ENCODE measurements at places on chromosomes 13 and 19.

GRCh38 chr19:16284505-16284904, 40.1 kb upstream of the KLF2 start:
- no peak for DNase-seq

DNA sequence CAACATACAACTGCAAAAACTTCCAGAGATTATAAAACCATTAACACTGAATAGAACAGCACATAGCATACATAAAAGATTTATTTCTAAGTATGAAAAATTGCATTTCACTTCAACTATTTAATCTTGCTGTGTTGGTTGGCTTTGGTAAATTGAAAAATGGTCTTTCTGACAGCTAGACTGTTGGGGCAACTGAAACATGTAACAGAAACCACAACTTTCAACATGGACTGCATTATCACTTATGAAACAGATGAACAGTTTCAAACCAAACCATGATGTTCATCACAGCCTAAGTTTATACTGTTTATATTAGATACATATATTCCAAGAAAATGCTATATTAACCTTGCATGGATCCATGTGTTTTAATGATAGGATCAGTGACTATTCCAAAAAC, 324.1 kb upstream of the PCDH9 start:
- DNase-seq: no peak

DNA sequence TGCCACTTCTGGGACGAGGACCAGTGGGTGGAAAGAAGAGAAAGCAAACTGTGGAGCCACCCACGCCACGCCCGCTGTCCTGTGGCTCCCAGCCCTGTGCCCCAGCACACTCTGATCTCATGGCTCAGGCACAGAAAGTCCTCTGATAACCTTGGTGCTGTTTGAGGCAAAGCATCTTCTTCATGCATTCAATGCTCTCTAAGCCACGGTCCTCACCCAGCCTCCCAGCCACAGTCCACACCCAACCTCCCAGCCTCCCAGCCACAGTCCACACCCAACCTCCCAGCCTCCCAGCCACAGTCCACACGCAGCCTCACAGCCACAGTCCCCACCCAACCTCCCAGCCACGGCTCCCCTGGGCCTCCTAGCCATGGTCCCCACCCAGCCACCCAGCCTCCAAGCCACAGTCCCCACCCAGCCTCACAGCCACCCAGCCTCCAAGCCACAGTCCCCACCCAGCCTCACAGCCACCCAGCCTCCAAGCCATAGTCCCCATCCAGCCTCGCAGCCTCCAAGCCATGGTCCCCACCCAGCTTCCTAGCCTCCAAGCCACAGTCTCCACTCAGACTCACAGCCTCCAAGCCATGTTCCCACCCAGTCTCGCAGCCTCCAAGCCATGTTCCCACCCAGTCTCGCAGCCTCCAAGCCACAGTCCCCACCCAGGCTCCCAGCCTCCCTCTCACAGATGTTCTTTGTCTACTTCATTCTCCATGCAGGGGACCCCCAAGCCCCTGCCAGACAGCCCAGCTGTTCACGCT, 74.9 kb downstream of the SOX1 start:
- DNase-seq: no peak

DNA sequence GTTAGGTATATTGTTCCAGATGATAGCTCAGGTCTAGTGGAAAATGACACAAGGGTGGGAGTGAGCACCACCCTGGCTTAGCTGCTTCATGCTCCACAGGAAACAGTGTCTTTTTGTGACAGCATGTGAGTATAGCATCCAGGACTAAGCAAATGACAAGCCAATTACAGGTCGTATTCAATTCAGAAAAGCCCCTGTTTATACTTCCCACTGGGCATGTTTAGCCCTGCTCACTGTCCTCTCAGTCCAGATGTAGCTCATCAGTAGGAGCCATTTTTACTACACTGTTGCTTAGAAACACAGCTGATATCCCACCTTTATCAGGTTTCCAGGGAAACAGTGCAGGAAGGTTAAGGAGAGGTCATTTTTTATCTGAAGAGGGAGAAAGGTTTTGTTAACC, 8.0 kb downstream of the ABHD13 start:
- DNase-seq: no peak

GRCh38 chr19:28498404-28498976, 714.5 kb downstream of the UQCRFS1 start:
- DNase-seq: no peak

DNA sequence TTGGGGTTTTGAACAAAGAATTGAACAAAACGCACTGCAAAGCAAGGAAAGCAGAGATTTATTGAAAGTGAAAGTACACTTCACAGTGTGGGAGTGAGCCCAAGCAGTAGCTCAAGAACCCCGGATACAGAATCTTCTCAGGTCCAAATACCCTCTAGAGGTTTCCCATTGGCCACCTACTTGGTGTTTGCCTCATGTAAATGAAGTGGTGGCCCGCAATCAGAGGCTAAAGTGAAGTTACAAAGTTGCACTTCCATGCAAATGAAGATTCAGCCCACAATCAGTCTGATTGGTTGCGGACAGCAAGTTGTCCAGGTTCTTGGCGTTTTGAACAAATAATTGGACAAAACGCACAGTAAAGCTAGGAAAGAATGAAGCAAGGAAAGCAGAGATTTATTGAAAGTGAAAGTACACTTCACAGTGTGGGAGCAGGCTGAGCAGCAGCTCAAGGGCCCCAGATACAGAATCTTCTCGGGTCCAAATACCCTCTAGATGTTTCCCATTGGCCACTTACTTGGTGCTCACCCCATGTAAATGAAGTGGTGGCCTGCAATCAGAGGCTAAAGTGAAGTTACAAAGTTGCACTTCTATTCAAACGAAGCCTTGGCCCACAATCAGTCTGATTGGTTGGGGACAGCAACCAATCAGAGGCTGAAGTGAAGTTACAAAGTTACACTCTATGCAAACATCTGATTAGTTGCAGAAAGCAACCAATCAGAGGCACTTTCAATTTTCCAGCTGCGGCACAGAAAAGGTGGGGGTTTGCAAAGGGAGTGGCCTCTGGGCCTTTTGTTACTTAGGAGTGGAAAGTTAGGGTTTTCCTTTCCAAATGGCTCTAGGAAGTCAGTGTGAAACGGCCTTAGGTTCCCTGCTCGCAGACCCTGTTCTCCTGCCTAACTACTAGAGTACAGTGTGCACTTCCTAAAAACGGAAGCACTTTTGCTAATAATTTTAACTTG, 4.8 kb upstream of the TM9SF2 start:
- peak; percentile 40 for DNase-seq

DNA sequence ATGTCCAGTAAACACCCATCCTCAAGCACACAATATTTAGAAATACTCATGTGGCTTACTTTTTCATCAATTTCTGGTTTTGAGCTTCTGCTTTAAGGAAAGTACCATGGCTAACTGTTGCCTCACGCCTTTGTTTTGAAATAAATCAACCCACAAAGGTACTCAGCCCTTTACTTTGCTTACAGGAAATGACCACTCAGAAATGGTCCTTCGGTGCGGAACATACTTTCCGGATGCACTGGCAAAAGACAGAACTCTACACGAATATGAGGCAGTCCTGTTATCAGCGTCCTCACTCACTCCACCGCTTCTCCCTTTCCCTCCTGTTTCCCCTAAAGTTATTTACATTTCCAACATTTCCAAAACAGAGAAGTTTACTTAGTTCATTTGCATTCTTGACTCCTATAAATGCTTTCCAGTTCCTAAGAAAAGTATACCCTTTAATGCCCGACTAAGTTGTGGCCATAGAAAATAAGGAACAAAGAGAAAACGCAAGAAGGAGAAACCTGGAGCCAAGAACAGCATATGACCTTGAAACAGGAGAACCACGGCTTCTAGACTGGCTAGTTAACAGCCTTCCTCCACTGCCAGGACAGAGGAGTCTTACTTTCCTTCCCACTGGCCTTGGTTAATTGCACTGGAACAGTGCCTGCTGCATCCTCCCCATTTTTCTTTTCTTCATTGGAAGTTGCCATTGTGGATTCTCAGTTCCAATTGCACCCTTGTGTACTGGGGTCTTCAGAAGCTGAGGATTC, 10.6 kb downstream of the FPR2 start:
- DNase-seq: no peak

DNA sequence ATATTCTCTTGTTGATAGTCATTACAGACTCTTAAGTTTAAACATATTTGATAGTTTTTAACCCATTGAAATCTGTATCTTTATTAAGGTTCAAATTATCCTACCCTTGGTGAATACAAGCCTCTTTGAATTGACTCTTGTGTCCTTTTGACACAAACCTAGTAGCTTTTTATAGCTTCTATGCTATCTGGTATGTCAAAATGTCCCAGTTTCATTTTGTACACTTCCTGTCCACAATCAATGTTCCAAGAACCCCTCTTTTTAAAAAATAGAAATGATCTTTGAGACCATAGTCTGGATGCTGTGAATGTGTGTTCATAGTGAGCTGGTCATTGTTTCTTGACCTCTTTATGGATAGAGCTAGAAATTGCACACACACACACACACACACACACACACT, 39.2 kb upstream of the FGF14 start:
- DNase-seq: no peak

GRCh38 chr13:110980921-110981320, 66.1 kb upstream of the ANKRD10 start:
- no peak for DNase-seq

- no peak for DNase-seq
Observed at GRCh38 chr19:11179716-11180297, 17.5 kb downstream of the KANK2 start.

DNA sequence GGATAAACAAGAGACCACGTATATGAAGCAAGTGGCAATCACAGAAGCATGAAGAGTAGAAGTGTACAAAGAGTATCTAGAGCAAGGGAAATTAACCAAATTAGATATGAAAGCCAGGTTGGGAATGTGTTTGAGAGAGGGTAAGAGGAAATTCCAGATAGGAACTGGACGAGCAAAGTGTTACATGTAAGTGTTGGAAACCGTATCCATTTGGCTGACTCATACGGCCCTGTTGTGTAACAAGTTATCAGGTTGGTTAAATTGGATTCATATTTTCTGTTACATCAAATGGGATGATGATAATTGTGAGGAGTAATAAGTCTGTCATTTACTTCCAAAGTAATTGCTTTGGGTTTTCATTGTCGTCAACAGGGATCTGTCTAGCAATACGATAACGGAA, 46.7 kb downstream of the RXFP2 start:
- no peak for DNase-seq

GRCh38 chr19:19410553-19411550, 5.4 kb downstream of the GATAD2A start:
- DNase-seq: no peak

DNA sequence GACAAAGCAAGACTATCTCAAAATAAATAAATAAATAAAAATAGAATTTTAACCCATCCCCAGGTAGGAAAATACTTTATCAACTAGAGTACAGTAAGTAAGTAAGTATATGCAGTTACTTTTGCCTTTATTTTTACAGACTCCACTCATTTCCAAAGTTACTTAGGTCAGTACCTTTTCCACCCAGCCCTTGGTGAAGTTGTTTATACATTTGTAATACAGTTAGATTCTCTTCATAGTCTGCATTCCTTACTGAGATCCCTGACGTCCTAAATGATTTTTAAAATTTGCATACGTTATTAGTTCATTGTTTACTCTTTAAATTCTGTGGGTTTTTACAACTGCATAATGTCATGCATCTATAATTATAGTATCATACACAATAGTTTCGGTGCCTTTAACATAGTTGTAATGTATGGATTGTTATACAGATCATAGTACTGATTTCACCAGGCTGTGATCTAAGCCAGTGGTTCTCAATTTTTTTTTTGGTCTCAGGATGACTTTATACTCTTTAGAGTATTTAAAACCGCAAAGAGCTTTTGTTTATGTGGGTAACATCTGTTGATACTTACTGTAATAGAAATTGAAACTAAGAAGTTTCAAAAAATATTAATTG, 10.4 kb downstream of the SETDB2 start:
- no peak for DNase-seq

- no peak for DNase-seq
Observed at GRCh38 chr19:49758292-49758691, 4.8 kb downstream of the TSKS start.

GRCh38 chr19:34337739-34338138, 27.3 kb upstream of the GPI start:
- DNase-seq: no peak

GRCh38 chr19:16446108-16446723, 25.6 kb downstream of the EPS15L1 start:
- DNase-seq: no peak

DNA sequence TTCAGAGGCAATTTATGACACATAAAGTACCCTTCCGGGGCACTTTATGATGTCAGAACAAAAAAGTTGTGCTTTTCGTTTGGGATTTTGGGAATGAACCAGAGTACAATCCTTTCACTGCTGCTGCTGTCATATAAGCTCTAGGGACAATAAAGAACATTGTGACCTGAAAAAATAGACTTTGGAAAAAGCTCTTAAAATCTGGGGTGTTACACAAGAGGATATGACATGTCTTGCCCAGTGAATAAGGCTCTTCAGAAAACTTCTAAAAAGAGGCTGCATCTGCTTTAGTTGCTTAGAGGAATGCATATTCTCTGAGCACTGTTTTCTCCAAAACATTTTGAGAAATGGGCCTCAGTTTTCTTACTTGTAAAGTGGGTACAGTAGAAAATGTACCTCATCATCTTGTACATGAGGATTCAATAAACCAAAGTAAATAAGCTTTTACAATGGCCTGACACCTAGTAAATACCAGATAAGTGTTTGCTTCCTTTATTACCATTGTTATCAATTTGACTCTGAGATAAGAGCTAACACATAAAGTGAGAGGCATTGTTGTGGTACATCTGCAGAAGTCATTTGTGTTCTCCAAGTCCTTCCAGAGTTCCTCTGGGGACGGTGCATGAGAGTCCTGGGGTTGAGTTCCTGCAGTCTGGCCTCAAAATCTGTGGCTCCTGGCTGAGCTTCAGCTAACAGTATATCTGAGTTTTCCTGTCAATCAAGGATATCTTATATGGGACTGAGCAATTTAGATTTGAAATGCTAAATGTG, 67.4 kb upstream of the EDNRB start:
- DNase-seq: no peak

DNA sequence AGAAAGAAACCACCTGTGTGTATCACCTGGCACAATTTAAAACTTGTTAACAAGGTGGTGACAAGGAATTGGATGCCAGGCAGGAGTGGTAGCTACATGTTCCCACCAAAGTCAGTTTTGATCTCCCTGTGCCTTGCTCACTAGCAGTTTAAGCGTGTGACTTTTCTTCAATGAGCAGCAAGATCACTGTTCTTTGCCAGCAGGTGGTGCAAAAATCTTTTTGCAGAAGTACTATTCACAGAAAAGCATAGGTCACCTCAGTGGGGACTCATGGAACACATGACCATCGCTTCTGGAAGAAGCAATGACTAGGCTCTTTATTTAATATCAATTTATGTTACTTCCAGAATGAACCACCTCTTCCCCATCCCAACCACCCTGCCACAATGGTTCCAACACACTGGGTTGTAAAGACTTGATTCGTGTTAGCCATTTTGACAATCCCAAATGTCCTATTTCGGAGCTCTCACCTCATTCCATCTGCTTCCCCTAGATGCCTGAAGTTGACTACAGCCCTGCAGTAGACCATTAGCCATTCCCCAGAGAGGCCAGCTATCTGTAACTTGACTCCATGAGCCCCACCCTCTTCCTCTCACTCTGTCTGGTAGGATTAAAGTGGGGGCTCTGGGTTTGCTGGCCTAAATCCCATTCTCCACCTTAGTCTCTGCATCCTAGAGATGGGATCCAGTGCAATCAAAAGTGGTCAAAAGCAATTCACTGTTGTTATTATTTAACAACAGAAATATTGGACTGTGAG, 59.1 kb upstream of the TNFRSF19 start:
- DNase-seq: no peak

- no peak for DNase-seq
Observed at GRCh38 chr13:53142306-53142705, 113.7 kb downstream of the OLFM4 start.

- DNase-seq: no peak
Observed at GRCh38 chr19:10780368-10780767, 55.6 kb downstream of the TMED1 start.

Data from stimulated activated CD4-positive, alpha-beta T cell treated with anti-CD3 and anti-CD28 coated beads, TNF-alpha, amount 100 ng/mL, for 24 hours (primary cell).